ENCODE measurements at places on chromosomes 11 and 22.

GRCh38 chr22:40422558-40423309, 52.3 kb downstream of the SGSM3 start:
- no peak for DNase-seq

- no peak for DNase-seq
These were observed 69.8 kb upstream of the SLC25A18 start for GRCh38 chr22:17493419-17493981.

DNA sequence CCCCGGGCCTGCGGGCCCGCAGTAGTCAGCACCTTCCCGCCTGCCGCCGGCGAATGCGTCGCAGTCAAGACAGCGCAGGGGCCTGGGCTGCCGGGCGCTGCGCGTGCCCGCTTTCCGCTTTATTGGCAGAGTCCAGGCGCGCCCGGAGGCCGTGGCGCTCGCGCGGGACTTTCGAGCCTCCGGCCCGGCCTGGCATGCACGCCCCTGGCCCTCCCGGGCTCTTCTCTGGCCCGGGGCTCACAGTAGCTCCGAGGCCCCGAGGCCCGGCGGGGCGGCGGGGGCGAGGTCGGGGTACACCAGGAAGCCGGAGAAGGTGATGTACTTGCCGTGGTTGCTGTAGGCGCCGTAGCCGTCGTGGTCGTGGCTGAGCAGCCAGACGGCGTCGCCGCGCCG, 3.1 kb downstream of the FAM180B start:
- no peak for DNase-seq

- DNase-seq: no peak
These were observed 452 bp downstream of the MACROD1 start for GRCh38 chr11:64165481-64165841.

DNA sequence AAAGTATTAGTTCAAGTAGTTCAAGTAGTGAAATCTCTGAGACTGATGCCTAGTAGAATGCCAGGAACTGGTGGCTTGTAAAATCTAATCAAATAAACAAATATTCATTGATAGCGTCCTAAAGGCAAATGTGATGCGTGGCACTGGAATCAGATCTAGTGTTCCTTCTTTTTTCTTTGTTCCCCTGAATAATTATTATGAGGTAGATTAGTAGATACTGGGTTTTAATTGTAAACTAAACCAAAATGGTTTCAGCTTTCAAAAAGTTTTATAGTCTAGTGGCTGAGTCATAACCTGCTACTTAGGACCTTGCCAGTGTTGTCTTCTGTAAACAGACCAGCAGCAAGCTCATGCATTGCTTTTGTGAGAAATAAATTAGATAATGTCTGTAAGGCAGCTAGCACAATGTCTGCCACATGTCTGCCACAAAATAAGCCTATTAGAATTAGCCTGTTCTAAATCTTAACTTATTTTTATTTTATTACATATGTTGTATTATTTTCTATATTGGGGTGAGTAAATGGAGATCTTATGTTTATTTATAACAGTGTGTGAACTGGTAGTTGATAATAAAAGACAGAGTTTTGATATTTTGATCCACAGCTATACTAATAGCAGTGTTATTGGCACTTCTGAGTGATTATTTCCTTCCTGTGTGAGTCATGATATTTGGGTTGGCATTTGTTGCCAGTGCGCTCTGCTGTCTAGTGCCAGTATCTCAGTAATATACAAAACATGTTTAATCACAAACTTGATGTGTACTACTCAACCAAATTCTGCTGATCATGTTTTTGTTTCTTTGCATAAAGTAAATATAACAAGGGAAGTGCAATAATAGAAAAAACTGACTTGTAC, 135.7 kb downstream of the TMEM135 start:
- DNase-seq: no peak

- no peak for DNase-seq
These were observed 79.0 kb downstream of the AASDHPPT start for GRCh38 chr11:106156290-106156937.

- DNase-seq: no peak
These were observed 1.0 kb upstream of the FNBP4 start for GRCh38 chr11:47768101-47768612.

DNA sequence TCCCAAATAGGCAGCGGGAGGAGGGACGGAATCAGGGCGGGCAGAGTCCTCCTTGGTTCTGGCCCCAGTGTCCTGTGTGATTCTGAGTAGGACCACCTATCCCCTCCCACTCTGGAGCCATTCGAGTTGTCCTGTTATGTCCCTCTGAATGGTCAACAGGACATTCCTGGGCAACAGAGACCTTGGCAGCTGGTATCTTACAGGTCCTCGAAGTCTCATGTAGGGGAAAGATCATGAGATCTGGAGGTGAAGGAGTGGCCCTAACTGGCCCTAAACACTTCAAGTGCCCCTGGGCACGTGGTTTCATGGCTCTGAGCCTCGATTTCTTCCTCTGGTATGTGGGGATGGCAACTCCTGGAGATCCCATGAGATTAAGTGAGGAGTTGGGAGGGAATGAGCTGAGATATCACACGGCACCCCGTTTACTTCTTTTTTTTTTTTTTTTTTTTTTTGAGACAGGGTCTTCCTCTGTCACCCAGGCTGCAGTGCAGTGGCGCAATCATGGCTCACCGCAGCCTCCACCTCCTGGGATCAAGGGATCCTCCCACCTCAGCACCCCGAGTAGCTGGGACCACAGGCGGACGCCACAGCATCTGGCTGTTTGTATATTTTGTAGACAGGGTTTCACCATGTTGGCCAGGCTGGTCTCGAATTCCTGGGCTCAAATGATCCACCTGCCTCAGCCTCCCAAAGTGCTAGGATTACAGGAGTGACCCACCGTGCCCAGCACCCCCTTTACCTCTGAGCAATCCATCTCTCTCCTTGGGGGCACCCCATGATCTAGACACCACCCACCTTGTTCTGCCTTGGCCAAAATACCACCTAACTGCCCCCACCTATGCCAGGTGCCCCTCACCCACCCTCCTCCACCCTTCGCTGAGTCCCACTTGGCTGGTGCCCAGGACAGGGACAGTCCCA, 6.8 kb downstream of the LIF start:
- no peak for DNase-seq

GRCh38 chr22:49540084-49540912, 287.4 kb downstream of the BRD1 start:
- DNase-seq: no peak

DNA sequence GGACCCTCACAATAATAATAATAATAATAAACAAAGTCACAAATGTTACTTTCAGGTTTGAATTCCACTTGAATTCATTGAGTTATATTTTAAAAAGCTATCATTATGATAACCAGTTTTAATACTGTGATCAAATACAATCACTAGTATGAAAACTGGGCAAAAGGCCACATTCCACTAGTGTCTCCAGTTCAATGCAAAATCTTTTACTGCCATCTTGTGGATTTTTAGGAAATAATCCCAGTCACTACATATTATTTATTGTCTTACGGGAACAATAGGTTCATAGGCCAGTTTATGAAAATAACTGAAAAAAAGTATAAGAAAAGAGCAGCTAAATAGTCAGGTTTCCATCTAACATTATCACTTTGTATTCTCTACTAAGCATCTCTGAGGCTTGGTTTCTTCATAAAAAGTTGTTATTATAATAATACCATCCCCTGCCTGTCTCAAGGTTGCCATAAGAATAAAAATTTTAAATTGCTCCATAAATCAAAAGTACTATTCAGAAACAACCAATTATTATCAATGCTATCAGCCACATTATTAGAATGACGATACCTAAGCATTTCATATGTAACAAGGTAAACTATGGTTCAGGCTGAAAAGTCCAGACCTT, 533.9 kb upstream of the CCDC90B start:
- no peak for DNase-seq

DNA sequence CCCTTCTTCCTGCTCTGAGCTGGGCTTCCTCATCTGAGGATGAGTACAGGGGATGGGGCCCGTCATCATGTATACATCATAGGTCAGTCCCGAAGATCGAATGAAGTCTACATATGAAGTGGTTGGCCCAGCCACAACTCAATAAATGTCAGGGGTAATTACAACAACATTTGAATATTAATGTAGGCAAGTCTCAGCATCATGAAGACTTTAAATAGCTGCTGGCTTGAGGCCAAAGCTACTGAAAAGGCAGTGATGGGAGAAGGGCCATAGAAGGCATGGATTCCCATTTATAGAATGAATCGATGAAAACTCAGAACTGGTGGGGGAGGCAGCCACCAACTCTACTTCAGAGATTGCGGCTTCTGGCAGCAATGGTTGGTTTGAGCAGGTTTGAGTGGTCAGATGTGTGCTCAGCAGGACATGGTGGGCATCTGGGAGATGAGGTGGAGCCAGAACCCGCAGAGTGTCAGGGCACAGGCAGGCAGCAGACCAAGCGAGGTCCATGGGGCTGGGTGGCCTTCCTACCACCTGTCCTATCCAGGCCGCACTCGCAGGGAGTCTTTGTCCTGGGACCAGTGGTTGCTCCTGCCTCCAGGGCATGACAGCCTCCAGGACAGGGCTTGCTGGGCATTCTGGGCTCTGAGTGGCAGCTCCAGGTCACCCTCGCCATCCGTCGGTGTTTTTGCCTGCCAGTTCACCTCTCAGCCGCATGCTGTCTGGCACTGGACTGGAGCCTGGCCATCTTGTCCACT, 919.1 kb downstream of the TBC1D22A start:
- no peak for DNase-seq

DNA sequence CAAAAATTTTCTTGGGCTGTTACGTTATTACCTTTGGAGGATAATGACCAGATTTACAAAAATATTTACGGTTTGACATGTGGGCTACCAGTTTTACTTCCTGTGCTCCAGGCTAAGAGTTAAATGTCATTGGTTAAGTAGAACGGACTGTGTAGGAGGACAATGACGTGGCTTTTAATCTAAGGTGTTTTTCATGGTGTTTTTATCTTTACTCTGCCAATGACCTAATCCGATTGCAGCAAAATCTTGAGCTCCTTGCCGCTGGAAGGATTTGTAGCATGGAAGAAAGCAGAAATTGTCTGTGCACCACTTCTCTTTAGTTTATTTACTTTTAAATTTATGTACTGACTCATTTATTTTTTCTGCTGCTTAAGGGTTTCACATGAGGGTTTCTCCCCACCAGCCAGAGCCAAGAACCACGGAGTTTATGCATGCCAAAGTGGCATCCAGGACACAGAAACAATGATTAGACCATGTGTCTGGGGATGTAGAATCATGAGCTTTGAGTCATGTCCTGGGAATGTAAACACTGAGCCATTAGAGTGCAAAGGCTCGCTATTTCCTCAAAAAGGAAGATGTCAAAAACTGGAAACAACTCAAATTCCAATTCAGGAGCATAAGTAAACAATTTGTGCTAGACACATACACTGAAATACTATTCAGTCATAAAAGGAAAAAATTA, 1.9 kb upstream of the CARD16 start:
- DNase-seq: no peak

- DNase-seq: no peak
These were observed 2.0 kb downstream of the DSCAML1 start for GRCh38 chr11:117794772-117795629.

DNA sequence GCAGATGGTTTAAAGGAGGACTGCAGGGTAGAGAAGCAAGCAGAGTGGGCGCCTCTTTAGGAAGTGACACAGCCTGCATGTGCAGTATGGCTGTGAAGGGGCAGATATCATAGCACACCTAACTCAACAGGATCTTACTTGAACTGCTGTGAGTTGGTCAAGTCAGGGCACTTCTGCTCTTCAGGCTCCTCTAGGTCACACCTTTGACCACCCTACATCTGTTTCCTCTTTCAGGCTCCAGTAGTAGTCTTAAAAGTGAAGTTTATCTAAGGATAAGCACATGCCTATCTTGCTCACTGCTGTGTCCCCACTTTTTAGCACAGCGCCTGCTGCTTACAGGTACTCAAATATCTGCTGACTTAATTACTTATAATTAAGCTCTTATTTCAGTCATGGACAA, 6.5 kb downstream of the MRPL16 start:
- DNase-seq: no peak

- no peak for DNase-seq
These were observed 37.7 kb downstream of the POLD3 start for GRCh38 chr11:74630043-74630442.

DNA sequence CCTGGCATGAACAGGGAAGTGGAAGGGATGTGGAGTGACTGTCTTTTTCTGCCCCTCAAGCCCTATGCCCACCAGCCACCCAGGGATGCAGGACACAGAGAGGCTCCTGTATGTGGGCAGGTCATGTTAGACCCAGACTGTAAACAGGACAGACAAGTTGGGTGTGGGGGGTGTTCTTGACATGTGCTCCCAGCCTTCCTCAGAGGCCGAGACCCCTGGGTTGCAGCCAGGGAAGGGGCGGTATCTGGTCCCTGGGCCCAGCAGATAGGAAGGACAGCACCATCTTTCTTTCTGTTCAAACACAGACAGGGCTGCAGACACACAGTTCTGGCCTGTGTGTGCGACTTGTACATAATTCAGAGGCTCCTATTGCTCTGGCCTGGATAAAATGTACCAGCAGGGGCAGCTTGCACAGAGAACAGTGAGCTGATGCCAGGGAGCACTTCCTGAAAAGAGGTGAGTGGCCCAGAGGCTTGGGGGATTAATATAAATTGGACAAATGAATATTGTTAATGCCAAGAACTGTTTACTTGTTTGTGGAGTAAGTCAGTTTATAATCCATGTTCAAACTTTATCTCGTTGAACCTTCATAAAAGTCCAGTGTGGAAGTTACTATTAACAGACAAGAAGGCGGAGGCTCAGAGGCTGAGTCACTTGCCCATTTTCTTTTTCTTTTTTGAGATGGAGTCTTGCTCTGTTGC, 16.6 kb downstream of the GDPD5 start:
- no peak for DNase-seq
